SHP77 (cell line): ENCODE measurements at places on chromosomes 5 and 9.

DNA sequence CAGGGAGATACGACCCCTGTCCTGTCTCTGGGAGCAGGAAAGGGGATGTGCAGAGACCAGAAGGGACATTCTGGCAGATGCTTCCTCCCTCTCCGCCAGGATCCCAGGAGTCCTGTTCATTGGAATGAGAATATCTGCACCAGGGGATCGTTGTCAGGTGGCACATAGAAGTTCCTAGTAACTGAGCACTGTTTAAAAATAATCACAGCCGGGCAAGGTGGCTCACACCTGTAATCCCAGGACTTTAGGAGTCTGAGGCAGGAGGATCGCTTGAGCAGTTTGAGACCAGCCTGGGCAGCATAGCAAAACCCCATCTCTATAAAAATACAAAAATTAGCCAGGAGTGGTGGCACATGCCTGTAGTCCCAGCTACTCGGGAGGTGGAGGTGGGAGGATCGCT lies 12.3 kb downstream of the SARDH start:
- no peak for DNase-seq

GRCh38 chr9:124505006-124505900 lies 1.9 kb downstream of the NR5A1 start:
- no peak for DNase-seq

- DNase-seq, result no peak
Measured at GRCh38 chr9:79256691-79257213, 315.0 kb upstream of the TLE4 start.

- no peak for DNase-seq
Measured at GRCh38 chr9:86340356-86341006, 13.7 kb downstream of the TUT7 start.

DNA sequence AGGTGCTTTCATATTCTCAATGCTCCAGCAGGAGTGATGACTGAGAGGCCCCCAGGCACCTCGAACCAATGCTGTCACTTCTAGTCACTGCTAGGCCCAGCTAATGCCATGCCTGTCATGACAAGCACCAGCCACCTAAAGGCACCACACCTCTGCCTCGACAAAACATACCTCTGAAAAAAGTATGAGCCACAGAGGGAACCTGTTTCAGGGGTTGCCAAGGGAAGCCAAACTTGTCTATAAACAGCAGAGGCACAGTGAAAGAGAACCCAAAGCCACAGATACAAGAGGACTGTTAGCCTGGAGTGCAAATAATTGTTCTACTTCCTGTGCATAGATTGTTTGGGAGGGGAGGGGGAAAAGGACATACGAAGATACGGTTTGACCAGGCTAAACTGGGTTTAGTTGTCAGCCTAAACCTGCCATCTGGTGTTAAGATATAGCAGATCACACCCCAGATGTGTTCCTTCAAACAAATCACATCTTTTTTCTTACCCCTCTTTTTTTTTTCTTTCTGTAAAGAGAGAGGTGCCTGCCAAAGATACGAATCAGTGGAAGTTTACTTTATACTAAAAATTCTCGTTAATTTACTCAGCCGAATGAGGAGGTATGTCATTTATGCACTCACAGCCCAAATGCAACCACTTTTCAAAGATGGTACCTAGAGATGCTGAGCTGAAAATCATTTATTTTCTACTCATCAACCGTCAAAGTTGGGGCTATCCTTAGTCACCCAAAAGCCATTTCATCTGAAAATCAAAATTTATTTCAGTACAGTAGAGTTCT lies 45.7 kb downstream of the BNC2 start:
- DNase-seq, result no peak
